ENCODE measurements at places on chromosomes 2 and 18.

GRCh38 chr18:676736-677135, 19.3 kb downstream of the TYMS start:
- DNase-seq, result no peak

DNA sequence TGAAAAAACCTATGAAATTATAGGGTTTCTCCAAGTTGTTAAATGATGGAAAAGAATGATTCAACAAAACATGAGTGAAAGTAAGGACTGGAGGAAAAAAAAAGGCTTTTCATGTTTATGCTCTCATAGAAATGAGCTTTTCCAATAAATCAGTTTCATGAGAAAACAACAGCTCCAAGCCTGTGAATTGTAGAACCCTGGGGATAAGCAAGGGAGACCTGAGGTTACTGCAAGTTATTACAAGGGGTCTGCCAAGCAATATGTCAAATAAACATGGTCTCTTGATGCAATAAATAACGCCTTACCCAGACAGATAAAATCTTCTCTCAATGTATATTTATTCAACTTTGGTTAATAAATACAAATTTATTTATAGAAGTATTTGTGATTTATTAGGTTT, 577.9 kb upstream of the GCFC2 start:
- DNase-seq, result no peak

DNA sequence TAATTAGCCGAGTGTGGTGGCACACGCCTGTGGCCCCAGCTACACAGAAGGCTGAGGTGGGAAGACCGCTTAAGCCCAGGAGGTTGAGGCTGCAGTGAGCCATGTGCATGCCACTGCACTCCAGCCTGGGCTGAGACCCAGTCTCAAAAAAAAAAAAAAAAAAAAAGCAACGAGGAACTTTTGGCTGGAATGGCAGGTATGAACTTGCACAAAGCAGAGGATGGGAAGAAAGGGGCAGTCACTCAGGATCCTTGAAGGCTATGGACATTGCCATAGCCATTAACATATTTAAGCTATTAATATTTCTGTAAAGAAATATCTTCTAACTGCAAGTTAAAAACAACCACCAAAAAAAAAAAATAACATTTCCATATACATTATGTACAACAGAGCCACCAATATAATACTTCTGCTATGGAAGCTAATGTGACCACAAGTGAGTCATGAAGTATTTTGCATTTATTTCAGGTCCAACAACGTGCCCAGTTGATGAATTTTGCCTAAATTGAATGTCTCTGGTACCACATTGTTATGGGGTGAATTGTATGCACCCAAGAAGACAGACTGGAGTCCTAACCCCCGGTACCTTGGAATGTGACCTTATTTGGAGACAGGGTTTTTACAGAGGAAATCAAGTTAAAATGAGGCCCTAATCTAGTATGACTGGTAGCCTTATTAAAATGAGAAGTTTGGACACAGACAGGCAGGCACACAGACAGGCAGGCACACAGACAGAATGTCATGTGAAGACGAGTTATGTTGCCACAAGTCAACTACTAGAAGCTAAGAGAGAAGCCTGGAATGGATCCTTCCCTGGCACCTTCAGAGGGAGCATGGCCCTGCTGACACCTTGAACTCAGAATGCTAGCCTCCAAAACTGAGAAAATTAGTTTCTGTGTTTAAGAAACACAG, 102.8 kb downstream of the RBMS1 start:
- DNase-seq, result no peak

GRCh38 chr18:57814555-57814954, 11.4 kb upstream of the ATP8B1 start:
- no peak for DNase-seq

DNA sequence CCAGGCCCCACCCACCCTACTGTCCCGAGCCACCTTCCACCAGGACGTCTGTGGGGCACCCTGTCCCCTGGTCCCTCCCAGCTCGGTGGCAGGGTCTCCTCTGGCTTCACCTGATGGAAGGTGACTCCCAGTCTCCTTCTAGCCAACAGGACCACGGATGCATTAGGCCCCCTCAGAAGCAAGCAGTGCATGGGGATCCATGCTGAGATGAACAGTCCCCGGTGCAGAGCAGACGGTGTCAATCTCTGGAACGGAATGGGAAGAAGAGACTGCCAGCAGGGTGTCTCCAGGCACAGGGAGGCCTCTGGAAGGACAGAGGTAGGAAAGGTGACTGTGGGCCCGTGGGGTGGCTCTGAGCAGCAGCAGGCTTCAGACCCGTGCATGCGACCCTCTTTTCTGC, 65.2 kb upstream of the FZD7 start:
- DNase-seq, result no peak

DNA sequence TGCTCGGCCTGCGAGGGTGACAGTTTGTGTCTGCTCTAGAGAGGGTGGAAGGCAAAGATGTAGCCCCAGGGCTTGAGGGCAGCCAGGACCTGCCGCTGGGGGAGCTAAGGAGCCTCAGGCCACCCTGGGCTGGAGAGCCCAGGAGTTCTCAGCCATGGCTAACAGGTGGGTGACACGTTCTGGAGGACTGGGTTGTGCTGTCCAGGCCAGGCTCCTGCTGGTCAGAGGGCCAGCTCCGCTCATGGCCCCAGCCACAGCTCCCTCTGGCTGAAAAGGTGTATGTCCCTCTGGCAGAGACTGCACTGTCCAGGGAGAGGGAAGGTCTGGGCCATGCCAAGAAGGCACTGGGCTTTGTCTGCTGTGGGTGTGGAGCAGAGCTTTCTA, 19.2 kb downstream of the TMEM185B start:
- DNase-seq, result no peak

- DNase-seq, result no peak
Measured at GRCh38 chr18:61085761-61086160, 247.5 kb upstream of the CDH20 start.
